ENCODE measurements at places on chromosomes 16 and 17. TPM values are rescaled to one million over a fixed set of nuclear protein-coding genes. Genes with fewer than 3 reads are reported as not detected.

GRCh38 chr17:64004218-64004770, 6.1 kb downstream of the PRR29 start:
- no peak for DNase-seq

GRCh38 chr16:17607609-17608008, 136.8 kb upstream of the XYLT1 start:
- no peak for DNase-seq

DNA sequence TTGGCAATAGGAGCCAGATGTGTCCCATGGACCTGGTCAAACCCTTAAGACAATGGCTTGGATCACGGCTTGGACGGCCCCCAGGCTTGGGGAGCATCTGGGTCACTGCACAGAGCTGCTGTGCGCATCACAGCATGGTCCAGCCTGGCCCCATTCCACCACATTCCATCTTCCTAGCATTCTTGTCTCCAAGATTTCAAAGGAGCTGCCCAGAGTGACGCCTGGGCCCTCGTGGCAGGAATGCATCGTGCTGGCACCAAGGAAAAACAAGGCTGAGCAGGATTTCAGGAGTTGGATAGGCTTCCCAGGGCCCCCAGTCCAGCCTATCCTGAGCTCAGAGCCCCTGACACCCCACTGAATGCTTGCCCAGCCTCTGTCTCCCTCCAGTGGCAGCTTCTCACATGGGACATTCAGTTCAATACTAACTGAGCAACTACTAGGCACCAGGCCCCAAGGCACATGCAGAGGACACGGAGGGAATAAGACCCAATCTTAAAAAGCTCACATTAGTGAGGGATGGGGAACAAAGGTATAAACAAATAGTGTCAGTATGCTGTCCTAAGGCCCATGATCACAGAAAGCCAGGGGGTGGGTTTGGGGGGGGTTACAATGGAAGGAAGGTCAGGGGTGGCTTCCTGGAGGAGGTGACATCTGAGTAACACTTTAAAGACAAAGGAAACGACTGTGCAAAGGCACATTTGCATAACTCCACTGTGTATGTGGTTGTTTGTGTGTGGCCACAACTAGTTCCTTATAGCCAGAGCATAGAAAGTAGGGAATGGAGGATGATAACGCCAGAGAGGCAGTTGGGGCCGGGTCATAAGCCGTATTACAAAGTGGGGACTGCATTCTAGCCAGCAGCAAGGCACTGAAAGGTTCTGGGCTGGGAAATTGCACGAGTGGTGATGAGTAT, 34.1 kb downstream of the TK2 start:
- DNase-seq, result no peak

DNA sequence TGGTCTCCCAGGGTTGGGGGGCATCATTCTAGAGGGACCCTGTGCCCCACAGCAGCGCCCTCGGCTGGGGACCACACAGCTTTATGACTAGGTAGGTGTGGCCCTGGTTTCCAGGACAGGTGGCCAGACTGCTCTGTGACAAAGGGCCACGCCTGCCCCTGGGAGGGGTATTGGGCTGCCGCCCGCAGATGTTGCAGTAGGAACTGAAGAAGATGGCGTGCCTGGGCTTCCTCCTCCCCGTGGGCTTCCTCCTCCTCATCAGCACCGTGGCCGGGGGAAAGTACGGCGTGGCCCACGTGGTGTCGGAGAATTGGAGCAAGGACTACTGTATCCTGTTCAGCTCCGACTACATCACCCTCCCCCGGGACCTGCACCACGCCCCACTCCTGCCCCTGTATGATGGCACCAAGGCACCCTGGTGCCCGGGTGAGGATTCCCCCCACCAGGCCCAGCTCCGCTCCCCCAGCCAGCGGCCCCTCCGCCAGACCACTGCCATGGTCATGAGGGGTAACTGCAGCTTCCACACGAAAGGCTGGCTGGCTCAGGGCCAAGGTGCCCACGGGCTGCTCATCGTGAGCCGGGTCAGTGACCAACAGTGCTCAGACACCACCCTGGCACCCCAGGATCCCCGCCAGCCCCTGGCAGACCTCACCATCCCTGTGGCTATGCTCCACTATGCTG, at the start of gene SPPL2C:
TSS of gene SPPL2C (plus strand) at position 187 of the 681 bp plus-strand sequence. CDS start at position 213, 26 bp downstream.
- peak; percentile 90 for DNase-seq

GRCh38 chr16:54077050-54077821, 209.4 kb downstream of the IRX3 start:
- DNase-seq, result no peak

DNA sequence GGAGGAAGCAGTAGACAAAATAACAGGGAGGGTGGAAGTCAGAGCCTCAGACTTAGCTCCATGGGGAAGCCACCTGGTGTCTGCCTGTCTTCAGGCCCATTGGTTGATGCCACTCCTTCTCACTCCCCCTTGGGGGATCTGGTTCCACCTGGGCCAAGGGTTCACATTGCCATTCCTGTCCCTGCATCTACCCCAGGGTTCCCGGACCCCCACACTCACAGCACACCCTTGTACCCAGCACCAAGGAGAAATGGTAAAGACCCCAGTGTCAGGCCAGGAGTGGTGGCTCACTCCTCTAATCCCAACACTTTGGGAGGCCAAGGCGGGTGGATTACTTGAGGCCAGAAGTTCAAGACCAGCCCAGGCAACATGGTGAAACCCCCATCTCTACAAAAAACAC, 1.0 kb upstream of the CA7 start:
- DNase-seq, result no peak

DNA sequence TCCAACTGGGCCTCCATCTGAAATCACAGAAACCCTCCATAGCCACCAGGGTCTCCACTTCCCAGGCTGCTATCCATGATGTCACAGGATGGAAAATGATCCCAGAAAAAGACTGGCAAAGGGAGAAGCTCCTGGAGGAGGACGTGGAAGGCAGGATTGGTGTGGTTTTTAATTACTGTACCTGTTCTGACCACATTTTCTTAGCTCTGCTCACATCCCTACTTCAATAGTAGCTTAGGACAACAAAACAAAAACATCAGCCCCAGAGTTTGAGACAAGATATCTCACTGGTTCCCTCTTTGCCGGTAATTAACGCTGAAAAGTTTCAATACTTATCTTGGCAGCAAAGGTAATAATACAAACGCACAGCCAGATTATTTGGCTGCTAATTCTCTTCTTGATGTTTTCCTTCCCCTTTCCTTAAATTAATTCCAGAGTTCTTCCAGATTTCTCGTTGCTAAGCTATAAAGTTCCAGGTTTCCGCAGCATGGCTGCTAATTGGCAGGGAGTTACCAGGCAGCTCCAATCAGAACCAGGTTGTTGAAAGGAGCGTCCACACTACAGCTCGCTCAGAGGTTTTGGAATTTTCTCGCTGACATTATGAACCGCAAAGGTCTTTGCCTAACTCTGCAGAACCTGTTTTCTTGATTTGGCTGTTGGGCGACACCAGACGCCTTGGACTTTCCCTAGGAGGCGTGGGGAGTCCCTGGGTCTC, 263.4 kb downstream of the MRTFB start:
- no peak for DNase-seq

Gene KIF19
- not detected for total RNA-seq

Gene KCNG4
- total RNA-seq, result not detected

Gene ALOX12
- total RNA-seq, result not detected

Gene TP53TG3
- not detected for total RNA-seq
